Activated CD4-positive, CD25-positive, alpha-beta regulatory T cell treated with anti-CD3 and anti-CD28 coated beads, Interleukin-2, amount 50 U/mL, for 72 hours (primary cell): ENCODE measurements at places on chromosomes 6 and 20.

GRCh38 chr6:15025446-15025845 lies 220.4 kb upstream of the JARID2 start:
- DNase-seq, result no peak

DNA sequence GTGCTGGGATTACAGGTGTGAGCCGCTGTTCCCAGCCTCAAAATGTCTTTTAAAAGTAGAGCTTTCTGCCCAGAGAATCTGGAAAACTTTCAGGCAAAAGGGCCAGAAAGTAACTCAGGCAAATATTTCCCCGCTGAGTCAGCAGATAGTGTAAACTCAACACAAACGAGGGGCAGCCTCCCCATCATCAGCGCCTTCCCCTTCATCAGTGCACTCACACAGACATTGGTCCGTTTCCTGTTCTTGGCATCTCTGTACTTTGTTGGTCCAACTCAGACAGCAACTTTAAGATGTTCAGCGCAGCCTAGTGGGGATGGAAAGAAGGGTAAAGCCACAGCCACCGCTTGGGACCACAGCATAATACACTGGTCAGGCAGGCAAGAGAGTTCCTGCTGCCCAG lies 69.5 kb downstream of the CSE1L start:
- no peak for DNase-seq

GRCh38 chr6:37257320-37257633 lies 295 bp upstream of the TBC1D22B start:
- DNase-seq, result no peak

DNA sequence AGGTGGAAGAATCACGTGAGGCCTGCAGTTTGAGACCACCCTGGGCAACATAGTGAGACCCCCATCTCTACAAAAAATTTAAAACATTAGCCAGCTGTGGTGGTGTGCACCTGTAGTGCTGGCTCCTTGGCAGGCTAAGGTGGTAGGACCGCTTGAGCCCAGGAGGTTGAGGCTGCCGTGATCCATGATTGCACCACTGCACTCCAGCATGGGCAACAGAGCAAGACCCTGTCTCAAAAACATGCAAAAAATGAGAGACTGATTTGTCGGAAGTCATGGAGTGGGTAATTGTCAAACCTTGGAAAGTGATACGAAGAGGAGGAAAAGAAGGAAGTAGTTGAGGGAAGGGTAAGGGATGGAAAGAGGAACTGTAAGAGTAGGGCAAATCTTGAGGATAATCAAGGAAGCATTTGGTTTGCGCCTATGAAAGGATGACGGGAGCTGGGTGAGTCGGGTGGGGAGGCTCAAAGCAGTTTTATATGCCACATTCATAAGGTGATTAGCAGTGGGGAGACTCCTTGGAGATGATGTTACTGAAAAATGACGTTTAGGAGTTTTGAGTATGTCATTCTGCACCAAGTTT lies 14.5 kb downstream of the L3MBTL3 start:
- DNase-seq, result no peak

GRCh38 chr6:165218829-165219228 lies 90.6 kb downstream of the C6orf118 start:
- DNase-seq, result no peak

DNA sequence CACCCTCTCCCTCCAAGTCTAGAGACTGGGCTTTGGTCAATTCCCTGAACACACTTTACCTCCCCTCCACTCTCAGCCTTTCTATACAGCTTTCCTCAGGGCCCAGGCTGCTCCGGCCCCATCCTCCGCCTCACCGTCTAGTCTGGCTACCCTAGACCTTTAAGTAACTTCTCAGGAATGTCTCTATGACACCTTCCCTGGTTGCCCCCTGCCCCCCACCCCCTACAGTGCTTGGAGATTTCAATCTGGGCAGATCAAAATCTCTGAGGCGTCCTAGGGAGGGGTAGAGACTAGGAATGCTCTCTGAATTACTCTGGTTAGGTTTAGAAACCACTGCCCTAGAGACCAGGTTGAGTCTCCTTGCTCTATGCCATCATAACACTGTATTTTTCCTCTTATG lies 6.1 kb downstream of the UBE2J1 start:
- no peak for DNase-seq

DNA sequence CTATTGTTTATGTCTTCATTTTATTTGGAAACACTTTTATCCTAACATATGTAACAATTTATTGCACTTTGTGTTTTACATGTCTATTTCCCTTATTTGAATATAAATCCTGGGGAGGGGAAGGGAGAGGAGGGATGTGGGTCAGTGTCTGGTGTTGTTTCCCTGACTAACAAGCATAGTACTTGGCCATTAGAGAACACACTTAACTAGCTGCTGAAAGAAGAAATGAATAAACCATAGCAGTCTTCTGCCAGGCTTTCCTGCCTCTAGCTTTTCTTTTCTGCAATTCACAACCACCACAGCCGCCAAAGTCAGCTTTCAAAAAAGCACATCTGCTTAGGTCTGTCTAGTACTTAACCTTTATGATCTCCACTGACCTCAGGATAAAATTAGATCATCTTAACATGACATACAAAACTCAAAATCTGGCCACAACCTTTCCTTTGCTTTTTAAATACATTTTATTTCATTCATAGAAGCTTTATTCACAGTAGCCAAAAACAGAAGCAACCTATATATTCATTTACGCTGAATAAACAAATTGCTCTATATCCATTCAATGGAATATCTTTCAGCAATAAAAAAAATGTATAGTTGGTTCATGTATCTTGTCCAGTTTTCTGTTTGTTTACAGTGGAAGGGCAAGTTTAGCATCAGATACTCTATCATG lies 16.3 kb downstream of the PDSS2 start:
- no peak for DNase-seq

DNA sequence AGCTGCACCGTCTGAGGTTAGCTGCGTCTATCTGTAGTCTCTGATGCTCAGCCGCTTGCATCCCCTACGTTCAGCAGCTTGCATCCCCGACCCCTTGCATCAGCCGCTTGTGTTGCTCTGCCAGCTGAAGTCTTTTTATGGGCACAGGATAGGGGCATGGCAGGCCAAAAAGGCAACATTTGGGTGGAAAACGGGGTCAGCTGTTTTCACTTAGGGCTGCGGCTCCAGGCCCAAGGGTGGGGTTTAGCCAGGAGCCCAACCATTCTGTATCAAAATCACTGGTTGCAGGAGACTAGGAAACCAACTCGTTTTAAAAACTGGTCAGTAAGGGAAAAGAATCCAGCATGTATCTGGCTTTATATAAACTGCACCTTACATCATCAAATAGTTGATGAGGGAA lies 49.9 kb downstream of the FAM50B start:
- DNase-seq, result no peak

DNA sequence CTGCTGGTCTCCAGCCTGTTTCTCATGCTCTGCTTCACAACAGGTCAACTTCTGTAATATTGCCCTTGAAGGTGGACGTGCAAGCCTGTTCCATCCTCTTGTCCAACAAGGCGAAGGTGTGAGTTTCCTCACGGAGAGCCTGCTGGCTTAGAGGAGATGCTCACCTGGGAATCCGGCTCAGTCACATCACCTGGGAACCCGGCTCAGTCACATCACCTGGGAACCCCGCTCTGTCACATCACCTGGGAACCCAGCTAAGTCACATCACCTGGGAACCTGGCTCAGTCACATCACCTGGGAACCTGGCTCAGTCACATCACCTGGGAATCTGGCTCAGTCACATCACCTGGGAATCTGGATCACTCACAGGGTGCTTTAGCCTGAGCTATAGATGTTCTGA lies 230.1 kb downstream of the ERMARD start:
- no peak for DNase-seq

DNA sequence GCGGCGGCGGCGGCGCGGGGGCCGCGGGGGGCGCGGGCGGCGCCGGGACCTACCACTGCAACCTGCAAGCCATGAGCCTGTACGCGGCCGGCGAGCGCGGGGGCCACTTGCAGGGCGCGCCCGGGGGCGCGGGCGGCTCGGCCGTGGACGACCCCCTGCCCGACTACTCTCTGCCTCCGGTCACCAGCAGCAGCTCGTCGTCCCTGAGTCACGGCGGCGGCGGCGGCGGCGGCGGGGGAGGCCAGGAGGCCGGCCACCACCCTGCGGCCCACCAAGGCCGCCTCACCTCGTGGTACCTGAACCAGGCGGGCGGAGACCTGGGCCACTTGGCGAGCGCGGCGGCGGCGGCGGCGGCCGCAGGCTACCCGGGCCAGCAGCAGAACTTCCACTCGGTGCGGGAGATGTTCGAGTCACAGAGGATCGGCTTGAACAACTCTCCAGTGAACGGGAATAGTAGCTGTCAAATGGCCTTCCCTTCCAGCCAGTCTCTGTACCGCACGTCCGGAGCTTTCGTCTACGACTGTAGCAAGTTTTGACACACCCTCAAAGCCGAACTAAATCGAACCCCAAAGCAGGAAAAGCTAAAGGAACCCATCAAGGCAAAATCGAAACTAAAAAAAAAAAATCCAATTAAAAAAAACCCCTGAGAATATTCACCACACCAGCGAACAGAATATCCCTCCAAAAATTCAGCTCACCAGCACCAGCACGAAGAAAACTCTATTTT lies 2.0 kb downstream of the FOXC1 start:
- no peak for DNase-seq

- DNase-seq, result no peak
Measured at GRCh38 chr20:23141450-23142161, 55.5 kb upstream of the CD93 start.

DNA sequence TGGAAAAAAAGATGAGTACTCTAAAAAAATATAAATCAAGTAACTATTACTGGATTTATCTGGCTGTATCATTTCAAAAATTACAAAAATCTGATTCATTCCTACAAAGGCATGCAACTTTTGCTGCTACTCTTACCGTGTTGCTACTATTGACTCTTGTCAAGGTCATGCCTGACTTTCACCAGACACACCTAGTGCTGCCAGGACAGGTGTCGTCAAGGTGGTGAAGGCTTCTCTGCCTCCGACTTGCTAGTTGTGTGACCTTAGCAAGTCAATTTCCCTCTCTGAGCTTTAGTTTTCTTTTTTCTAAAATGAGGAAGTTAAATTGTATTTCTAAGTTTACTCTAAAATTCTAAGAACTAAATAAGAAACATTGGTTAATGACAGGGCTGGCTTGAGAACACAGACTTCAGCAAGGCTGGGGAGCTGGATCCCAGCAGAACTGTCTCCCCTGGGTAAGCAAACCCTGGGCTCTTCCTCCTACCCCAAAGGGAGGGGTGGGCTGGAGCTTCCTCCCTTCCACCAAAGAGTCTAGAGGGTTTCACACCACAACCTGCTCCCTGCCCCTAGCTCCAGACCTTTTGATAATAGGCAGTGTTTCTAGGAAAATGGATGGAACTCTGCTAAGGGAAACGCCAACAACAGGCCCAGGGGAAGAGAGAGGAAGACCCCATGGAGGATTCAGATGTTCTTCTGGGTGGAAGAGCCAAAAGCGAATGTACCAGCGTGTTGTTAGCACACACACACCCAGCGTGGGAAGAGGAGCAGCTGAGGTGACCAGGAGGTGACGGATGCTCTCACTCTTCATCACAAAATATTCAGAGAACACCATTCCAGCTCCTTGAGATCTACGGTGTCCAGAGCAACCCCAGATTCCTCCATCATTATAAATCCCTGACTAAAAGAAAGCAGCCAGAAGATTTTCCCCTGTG lies 47.9 kb upstream of the CITED2 start:
- DNase-seq, result no peak

DNA sequence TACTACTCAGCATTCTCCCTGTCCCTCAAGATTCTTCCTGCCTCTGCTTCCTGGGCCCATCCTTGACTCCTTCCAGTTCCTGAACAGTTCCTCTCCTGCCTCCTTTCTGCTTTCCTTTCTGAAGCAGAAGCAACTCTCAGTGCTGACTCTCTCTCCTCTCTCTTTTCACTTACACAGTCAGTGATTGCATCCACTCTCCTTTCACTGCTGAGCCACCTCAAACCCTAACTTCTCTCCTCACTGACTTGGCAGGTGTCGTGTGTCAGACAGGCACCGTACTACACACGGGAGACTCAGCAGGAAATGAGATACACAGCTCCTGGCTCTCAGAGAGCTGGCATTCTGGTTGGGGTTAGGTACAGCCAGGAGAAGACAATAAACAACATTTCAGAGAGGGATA lies 5.6 kb downstream of the ABHD16A start:
- no peak for DNase-seq

DNA sequence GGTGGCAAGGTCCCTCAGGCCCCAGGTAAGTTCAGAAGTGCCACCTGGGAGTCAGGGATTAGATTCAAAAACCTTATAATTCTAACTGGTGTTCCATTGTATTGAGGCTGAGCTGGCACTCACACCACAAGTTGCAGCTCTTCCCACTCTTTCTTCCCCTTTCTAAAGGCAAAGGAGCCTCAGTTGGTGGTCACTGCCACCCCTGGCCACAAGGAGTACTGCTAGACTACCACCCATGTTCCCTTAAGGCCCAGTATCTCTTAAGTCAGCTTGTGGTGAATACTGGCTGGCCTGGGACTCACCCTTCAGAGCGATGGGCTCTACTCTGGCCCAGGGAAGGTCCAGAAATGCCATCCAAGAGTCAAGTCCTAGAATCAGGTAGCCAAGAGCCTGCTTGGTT lies 421.1 kb upstream of the KHDRBS2 start:
- DNase-seq, result no peak

- no peak for DNase-seq
Measured at GRCh38 chr6:41093729-41094128, 21.0 kb downstream of the NFYA start.

DNA sequence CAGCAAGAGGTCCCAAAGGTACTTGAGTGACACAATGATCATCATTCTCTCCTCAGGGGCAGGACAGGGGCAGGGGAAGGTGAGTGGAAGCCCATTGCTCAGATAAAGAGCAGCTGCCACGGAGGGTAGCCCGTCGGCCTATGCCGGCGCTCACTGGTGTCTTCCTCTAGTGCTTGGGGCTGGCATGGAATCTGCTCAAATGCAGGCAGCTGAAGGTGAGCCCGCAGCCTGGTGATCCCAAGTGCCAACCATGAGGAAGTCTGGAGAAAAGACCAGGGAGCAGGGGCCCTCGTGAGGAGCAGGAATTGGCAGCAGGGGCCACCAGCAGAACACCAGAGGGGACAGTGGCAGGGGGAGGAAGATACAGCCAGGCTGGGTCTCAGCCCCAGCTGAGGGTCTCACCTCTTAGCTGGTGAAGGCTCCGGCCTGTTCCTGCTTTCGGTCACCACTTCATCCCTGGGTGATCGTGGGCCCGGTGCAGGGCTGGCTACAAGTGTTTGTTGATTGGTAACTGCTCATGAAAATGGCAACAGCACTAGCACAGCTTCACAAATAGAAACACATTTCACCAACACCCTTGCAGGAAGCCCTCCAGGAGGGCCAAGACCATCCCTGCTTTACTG lies 24.7 kb downstream of the RBCK1 start:
- DNase-seq, result no peak

DNA sequence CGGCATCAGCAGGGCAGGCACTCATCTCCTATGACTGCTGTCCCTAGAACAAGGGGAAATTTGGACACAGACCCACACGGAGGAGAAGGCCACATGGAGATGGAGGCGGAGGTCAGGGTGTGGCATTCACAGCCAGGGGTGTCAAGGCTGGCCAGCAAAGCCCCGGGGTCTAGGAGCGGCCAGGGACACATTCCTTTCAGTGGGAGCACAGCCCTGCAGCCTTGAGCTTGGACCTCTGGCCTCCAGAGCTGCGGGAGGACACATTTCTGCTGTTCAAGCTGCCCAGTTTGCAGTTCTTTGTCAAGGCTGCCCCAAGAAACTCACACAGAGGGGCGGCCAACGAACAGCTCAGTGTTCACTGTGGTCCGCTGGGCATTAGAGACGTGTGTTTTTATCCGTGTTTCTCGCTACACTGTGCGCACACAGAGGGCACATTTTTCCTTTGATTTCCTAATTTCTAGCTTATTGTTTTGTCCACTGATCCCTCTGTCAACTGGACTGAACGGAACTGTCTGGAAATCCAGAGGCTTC lies 93.4 kb upstream of the MPC1 start:
- DNase-seq, result peak; percentile 18
